ENCODE measurements at places on chromosomes 16 and 17.

DNA sequence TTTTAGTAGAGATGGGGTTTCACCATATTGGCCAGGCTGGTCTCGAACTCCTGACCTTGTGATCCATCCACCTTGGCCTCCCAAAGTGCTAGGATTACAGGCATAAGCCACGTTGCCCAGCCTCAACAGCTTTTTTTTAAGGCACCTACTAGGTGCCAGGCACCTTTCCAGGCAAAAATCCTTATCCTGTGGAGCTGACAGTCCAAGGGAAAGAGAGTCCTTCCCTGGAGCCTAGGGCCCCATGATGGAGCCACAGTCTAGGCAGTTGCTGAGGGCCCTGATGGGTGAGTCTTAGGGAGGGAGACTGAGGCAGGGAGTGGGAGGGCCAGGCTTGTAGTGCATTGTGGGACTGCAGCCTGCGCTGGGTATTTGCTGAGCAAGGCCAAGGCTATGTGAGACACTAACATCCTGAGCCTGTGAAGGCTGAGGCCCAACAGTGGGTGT, 79.6 kb upstream of the TOB1 start:
- no peak for DNase-seq

- DNase-seq: no peak
Measured at GRCh38 chr16:81029930-81030604, 5.6 kb upstream of the ATMIN start.

DNA sequence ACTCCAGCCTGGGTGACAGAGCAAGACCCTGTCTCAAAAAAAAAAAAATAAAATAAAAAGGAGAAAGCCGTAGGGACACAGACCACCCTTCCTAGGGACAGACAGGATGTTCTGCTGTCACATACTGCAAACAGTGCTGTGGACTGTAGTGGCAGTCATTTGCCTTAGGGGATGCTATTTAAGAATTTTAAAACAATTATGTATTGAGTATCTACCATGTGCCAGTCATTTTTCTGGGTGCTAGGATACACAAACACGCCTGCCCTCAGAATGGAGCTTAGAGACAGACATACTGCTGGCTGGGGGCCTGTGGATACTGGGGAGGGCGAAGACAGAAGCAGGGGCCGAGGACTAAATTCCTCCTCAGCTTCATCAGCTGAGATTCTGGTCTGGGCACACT, 45.5 kb downstream of the MRC2 start:
- no peak for DNase-seq

DNA sequence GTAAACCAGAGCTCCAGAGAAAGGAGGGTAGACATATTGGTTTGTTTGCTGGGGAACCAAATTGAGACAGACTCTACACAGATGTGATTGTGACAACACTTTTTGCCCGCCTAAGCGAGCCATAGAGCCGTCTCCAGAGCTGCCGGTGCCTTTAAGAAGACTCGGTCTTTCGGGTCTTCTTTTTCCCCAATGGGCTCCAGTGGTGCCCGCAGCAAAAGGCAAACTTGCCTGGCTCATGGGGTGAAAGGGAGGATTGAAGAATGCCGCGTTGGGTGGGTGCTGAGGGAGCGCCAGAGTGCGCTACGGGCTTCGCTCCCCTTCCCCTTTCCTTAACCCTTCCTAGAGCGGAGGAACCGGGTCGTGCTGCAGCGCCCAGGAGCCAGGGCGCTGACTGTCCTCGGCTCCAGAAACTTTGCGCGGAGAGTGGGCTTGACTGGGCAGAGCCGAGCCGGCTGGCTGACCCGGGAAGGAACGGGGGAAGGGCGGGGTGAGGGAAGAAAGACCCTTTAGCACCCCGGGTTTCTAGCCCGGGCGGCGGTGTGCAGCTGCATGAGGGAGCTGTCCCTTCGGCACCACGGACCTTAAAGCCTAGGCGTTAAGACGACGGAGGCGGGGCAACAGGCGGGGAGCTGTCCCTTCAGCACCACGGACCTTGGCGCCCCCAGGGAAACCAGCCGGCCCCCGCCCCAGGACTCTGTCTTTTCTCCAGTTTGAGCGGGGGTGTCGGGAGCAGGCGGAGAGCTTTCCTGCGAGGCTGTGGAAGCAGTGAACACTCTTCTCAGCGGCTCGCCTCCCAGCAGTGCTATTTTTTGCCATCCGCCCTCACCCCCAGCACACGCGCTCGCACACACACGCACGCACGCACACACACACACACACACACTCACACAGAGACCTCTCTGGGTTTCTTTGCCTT, at the start of gene CACNG3:
Gene CACNG3, plus strand, starts transcription at position 880 of the 916 bp plus-strand sequence. CDS start 420 bp downstream, outside the sequence.
- peak; percentile 49 for DNase-seq

GRCh38 chr17:62967205-62967529, 1.1 kb downstream of the TANC2 start:
- no peak for DNase-seq

- no peak for DNase-seq
Measured at GRCh38 chr17:72249441-72249840, 128.6 kb downstream of the SOX9 start.

- no peak for DNase-seq
Measured at GRCh38 chr17:33277436-33278100, 15.5 kb downstream of the ASIC2 start.

DNA sequence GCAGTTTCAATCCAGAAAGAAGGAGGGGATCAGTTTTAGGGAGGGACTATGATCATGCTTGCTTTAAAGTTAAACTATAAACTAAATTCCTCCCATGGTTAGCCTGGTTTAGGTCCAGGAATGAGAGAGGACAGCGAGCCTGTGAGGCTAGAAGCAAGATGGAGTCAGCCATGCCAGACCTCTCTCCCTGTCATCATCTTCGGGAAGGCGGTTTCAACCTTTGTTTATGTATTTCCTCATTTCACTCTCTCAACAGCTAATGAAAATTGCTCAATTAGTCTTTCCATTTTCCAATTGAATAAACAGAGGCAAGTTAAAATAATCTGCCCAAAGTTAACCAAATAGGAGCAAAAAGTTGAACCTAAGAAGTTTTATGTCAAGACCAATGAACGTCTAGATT, 201.5 kb downstream of the KCNJ2 start:
- DNase-seq: no peak

GRCh38 chr16:81366316-81366932, 51.7 kb downstream of the GAN start:
- DNase-seq: no peak

DNA sequence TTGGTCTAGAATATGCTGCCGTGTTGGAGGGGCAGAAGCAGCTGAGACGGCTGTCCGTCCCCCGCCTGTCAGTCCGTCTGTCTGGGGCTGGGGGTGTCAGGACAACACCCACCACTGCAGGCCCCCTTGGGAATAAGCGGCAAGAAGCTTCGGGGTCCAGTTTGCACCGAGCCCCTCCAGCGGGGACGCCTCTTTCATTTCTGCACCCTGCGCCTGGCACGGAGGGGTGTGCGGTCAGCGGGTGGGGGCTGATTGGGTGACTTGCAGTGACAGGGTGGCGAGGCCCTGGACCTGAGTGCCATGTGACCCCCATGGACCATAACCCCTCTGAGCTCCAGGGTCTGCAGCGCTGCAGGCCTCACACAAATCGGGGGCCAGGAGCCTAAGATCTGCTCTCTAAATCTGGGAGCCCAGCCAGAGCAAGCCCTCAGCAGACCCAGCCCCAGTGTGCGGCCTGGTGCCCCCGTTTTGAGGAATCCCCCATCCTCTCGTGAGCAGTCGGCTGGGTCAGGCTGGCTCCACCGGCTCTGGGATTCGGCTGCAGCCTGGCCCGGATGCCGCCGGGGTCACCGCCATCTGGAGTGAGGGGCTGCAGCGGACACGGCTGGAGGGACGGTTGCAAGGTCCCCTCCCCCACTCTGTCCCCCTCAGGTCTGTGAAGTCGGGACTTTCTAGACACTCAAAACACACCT, 8.3 kb downstream of the CBFA2T3 start:
- DNase-seq: no peak

GRCh38 chr17:32443827-32444300, 446 bp upstream of the PSMD11 start:
- DNase-seq: no peak

- no peak for DNase-seq
Measured at GRCh38 chr17:61828694-61829093, 34.6 kb downstream of the BRIP1 start.

DNA sequence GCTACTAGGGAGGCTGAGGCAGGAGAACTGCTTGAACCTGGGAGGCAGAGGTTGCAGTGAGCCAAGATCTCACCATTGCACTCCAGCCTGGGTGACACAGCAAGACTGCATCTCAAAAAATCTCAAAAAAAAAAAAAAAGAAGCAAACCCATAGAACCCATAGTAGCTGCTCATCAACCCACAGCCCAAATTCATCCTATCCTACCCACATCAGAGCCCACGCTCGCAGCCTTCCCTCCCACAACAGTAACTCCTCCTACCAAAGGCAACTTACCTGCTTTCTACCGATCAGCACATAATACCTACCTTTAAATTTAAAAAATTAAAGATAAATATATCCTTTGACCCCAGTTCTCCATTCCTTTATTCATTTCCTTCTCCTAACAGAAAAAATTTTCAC, 94.7 kb downstream of the GAS7 start:
- DNase-seq: no peak

DNA sequence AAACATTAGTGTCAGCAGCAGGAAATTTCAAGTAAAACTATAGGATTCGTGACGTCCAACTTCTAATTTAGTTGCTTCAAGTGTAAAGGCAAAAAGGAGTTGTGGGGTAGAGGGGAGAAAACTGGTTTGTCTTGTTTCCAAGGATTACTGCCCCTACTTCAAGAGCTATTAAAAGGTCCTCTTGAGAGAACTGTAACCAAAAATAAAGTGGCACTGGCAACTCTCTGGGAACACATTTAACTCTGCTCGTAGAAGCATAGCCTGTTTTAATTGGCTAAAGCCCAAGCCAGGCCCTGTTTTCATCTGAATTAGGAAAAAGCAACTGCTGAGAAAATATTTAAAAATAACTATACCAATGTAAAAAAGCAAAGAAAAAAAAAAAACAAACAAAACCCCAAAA, 51.8 kb upstream of the AKAP1 start:
- no peak for DNase-seq

DNA sequence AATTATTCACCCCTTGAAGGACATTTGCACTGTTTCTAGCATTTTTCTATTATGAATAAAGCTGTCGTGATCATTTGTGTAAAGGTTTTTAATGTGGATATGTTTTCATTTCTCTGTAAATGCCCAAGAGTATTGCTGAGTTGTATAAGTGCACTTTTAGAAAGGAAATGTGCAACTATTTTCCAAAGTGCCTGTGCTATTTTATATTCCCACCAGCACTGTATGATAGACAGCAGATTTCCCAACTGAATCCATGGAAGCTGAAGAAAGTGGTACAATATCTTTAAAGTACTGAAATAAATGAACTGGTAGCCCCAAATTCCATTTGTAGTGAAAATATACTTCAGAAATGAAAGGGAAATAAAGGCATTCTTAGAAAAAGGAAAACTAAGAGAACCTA, 238.4 kb downstream of the BCAS3 start:
- no peak for DNase-seq

DNA sequence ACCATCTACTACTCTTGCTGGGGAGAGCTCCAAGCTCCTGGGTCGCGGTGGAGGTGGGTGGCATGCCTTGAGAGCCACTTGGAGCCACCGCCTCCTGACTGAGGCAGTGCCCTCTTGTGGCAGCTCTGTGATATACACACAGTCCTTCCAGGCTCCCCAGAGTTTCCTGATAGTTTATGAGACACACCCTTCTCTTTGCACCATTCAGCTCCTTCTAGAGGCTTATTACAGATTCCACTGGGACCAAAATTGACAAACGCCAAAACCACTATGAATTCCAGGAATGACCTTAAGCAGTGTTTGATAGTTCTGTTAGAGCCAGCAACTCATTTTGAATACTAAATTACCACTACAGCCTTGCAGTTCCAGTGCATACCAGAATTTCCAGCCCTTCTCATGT, 170.1 kb upstream of the CDH13 start:
- peak; percentile 20 for DNase-seq

GRCh38 chr17:15134363-15134762, 130.8 kb downstream of the PMP22 start:
- no peak for DNase-seq

- DNase-seq: no peak
Measured at GRCh38 chr16:56234737-56235136, 43.4 kb downstream of the GNAO1 start.

DNA sequence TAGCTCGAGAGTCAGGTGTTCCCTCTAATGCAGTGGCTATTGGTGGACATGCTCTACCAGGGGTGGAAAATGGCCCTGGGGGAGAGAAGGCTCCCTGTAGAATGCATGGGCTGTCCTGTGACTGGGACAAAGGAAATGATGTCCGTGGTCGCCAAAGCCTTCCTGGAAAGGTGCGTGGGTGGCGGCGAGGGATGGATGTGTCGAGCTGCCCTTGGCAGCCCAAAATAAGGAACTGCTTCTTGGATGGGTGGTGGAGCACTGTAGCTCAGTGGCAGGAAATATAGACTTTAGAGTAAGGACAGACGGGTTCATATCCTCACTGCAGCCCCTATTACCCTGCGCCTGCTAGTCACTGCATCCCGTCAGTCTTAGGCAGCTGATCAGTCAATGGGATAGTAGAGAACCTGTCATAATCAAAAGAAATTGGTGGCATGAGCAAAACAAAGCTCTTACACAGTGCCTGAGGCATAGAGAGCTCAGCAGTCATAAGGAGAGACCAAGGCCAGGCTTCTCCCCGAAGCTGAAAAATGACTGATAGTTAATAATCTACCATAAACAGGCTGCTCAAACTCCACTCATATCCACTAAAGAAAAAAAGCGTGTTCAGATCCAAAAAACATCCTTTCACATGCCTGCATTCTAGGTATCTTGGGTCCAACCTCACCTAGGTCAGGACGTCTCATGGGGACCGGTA, 123.5 kb upstream of the PLCG2 start:
- DNase-seq: no peak
